ENCODE measurements at places on chromosomes 2 and 18.

GRCh38 chr2:24544456-24545115 lies 53.5 kb downstream of the NCOA1 start:
- no peak for DNase-seq

DNA sequence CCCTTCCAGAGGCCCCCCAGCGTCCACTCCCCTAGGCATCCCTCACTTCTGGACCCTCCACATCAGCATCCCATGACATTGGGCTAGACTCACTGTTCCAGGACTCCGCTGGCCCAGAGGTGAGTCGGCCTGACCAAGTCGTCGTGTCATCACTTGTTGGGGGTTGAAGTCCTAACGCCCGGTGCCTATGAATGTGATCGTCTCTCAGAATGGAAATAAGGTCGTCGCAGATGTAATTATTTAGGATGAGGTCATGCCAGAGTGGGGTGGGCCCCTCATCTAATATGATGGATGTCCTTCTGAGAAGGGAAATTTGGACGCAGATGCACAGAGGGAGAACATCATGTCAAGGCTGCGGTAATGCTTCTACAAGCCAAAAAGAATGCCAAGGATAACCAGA lies 142.7 kb downstream of the AGAP1 start:
- no peak for DNase-seq

- DNase-seq, result no peak
Measured at GRCh38 chr2:65281627-65282351, 54.2 kb downstream of the ACTR2 start.

DNA sequence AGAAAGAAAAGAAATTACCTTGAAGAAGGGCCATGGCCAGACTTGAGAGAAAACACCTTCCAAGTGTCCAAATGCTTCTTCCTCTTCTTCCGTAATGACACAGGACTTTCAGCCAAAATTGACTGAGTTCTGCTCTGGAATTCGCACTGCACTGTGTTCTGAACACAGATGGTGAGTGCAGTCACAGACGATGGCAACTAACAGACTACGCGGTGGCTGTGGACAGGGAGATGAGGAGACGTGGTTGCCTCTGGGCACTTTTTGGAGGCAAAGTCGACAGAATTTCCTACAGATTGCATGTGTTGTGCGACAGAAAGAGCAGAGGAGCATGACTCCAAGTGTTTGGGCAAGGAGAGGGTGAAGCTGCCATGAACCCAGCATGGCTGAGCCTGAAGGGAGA lies 4.3 kb upstream of the NAPG start:
- no peak for DNase-seq

- no peak for DNase-seq
Measured at GRCh38 chr2:54879032-54879431, 155.6 kb downstream of the EML6 start.

DNA sequence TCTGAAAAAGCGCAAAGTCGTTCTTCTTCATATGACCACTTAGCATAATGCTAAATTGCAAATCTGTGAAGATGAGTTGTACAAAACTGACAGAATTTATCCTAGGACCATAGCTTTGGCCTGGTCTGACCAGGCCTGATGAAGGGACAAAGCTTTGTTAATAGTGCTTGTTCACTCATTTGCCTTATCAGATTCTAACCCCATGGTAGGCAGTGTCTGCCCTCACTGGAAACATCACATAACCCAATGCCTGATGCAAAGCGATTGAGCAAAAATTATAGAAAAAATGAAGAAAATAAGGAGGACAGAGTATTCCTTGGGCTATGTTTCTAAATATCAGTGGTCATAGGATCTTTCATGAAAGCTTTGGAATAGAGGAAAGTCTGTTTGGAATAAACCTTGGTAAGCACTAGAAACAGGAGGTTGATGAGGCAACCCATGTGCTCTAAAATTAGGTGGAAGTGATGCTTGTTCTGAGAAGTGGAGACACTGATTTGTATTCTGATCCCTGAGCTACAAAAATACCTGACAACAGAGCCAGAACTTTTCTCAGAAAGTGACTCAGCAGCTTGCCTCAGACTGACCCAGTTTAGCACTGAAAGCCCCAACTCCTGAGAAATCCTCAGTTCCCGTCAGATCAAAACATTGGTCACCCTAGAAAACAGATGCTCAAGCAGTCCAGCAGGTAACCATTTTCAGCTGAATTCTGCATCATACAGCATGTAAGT lies 131.4 kb upstream of the MAPRE2 start:
- DNase-seq, result no peak

- DNase-seq, result no peak
Measured at GRCh38 chr2:45962177-45962921, 310.9 kb downstream of the PRKCE start.

- DNase-seq, result no peak
Measured at GRCh38 chr2:28312307-28313219, 80.1 kb upstream of the FOSL2 start.

- DNase-seq, result no peak
Measured at GRCh38 chr2:45227347-45227746, 218.1 kb upstream of the SIX2 start.

DNA sequence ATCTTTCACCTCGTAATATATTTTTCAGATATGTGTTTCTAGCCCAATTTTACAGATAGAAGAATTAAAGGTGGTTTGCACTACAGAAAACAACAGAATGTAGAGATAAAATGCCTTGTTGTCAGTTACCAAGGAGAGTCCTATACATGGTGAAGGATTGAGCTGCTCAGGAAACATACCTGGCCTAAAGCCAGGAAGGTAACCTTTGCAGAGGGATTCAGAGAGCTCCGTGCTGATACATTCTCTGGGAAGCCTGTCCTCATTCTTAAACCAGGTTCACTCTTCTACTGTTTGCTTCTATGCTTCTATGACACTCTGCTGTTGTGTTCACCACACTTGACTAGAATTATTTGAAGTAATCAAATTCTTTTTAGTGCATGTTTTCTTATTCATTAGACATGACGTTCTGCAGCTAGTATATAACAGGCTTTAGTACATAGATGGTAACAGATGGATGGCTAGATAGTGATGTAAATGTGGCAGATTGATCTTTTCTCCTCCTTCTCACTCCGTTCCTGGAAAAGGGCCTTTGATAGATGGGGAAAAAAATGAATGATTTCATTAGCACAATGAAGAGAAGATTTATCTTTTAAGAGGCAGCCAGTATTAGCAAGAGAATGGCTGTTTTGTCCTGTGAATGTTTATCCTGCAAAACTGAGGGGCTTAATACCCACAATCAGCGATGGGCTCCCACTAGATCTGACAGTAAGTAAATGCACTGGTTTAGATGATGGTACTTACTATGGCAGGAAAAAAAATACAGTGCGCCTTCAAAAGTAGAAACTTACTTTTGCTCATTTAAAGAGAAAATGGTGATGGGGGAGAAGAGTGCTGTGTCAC lies 589.6 kb upstream of the FAM98A start:
- no peak for DNase-seq

DNA sequence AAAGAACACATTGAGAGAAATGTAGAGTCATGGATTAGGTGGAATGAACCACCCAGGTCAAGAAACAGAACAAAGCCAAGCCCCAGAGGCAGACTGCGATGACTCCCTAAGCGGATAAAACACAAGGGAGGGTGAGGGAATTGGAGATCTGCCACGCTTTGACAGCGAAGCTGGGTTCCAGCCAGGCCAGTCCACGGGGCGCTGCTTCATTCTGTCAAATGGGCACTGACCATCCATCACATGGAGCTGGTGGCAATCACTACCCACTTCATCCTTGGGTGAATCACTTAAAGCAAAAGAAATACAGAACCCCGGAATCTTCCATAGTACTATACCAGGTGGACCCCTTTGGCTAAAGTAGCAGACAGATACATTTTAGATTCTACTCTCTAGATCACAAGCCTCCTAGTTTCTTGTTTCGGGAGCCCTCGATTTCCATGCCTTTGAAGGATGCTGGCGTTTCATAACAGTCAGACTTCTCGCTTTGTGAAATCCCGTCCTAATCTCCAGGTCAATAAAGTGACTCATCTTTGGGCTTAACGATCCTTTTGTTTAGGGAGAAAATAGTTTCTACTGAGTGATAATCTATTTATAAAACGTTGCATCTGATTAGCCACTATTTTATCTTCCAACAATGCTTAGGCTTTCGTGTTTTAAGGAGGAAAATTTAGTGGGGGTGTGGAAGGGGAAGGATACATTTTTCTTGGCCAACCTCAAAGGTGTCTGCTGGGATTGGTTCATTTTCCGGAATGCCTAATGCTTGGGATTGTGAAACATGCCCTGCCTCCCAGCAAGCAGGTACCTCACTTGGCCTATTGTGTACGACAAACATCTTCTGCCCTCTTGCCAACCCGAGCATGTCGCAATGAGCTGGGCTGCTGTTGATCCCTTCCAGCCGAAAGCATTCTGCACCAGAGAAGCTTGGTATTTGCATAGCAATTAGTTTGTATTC lies 44.1 kb upstream of the HDAC4 start:
- DNase-seq, result peak; percentile 12

DNA sequence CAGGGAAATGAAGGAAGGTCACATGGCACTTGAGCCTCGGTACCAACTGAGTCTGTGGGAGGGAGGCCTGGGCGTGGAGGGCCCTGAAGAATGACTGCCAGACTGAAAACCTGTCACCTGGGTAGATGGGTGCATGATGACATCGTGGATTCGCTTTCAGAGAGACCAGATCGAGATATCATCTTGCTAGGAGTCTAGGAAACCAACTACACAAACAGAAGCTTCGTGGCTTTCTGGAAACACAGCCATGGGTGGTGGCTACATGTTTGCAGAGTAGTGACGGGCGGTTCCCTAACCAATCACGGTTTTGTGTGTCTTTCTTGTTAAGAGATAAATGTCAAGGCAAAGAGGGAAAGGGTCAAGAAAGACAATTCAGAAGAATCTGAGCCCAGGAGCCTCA lies 155.0 kb downstream of the EIPR1 start:
- peak; percentile 14 for DNase-seq

DNA sequence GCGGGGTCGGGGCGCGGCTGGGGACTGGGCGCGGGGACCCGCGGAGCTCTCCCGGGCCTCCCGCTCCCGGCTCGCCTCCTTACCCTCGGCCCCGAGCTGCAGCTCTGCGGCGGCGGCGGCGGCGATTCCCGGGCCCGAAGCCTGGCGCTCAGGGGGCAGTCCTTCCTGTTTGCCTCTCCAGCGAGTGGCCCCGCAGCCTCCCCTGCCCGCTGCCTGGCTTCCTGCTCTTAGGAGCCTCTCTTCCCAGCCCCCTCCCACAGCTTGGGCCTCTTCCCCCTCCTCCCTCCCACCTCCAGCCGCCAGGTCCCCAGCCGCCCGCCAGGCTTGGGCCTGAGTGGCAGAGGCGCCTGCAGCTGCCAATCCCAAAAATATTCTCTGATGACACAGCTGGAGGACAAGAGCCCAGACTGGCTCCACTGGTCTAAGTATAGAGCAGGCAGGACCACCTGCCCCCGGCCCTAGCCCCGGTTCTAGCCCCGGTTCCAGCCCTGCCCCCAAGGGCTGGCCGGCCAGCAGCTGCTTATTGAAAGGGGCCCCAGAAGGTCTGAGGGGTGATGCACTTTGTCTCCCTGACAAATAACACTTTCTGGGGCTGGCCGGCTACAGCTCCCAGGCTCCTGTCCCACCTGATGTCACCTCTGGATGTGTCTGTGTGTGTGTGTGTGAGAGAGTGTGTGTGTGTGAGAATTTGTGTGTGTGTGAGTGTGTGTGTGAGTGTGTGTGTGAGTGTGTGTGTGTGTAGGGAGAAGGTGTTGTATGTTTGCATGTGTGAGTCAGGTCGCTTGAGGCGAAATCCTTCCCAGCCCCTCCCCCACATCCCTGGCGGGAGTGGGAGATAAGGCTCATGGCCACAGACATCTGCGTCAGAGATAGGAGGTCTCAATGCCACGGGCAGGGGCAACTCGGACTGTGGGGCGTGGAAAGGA lies at the start of gene OBSL1:
OBSL1 (minus strand) TSS at position 229 of the 926 bp plus-strand sequence. CDS start 307 bp downstream, outside the sequence.
- DNase-seq, result peak; percentile 71

- DNase-seq, result peak; percentile 20
Measured at GRCh38 chr2:159677654-159678053, 34.7 kb upstream of the MARCHF7 start.

DNA sequence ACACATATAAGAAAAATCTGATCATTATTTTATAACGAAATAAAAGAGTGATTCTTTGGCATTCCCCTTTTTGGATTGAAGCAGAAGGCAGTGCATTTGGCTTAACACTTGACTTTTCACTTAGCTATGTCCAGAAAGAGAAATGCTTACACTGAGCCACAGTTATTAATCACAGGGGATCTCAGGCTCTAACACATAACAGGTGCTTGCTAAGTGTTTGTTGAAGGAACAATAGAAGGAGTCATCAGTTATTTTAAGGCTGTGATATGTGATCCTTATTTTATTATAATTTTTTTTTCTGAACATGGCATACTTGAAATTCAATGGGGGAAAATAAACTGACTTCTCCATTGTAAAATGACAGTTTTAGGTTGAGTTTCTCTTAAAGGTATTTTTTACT lies 209.5 kb downstream of the UBE2E3 start:
- no peak for DNase-seq

- no peak for DNase-seq
Measured at GRCh38 chr2:50820176-50820575, 211.8 kb downstream of the NRXN1 start.

- DNase-seq, result peak; percentile 45
Measured at GRCh38 chr2:241271706-241272302, 43.7 kb downstream of the HDLBP start.

GRCh38 chr2:160742667-160743066 lies 249.1 kb upstream of the RBMS1 start:
- no peak for DNase-seq

- DNase-seq, result no peak
Measured at GRCh38 chr18:45940724-45941123, 26.4 kb downstream of the EPG5 start.

- DNase-seq, result no peak
Measured at GRCh38 chr2:153808679-153809078, 63.0 kb upstream of the GALNT13 start.

- DNase-seq, result no peak
Measured at GRCh38 chr2:217740756-217741155, 262.0 kb downstream of the TNS1 start.

DNA sequence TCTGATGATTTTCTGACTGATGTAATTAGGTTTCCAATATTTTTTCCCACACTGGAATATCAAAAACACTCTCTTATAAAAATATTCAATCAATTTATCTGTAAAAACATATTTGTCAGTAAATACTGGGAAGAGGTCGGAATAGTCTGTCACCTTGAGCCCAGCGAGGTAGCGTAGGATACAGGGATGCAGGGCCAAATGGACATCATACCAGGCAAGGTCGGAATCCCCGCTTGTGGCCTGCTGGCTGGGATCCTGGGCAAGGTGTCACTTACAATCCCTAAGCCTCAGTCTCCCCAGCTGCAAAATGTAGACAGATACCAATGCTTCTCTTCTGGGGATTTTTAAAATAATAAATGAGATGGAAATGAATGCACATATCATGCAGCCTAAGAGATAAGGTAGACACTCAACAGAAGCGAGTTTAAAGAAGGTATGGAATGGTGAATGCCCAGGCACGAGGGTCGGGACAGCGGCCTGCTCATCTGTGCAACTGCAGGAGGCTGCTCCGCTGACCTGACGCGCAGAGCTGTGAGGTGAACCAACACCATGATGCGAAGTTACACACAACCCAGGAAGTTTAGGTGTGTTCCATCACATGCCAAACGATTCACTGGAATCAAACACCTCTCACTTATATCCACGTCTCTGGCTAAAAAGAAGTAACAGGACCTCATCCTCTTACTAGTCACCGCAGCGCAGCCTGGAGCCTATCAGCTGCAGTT lies 98.2 kb downstream of the EIPR1 start:
- no peak for DNase-seq
